ENCODE measurements at places on chromosomes 12 and 14.

DNA sequence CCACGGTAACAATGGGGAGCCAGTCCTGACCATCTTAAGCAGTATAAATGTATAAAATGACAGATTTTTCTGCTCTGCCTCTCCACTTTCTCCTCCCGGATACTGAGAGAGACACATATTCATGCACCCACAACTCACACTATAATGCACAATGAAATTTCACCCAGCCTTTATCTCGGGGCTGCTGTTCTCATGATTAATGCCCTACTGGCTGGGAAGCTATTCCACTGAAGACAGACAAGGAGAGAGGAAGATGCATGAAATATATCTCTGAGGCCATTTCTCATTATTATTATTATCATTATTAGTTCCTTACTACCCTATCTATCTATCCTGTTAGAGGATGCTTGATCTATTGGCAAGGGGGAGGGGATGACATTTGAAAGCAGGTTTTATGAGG lies 501.7 kb downstream of the DIO2 start:
- H3K4me3 ChIP-seq: no peak overlapping the region
- no peaks in the 10 kb centered on the region for H3K4me1 ChIP-seq
- peaks cover 2% of the 10 kb centered on the region for H3K27me3 ChIP-seq

- DNase-seq: no peak
- H3K4me1 ChIP-seq: no peaks in the 10 kb centered on the region
- no peak overlapping the region for H3K4me3 ChIP-seq
- H3K36me3 ChIP-seq: no peaks in the 10 kb centered on the region
- no peaks in the 10 kb centered on the region for H3K27me3 ChIP-seq
Measured at GRCh38 chr12:65364046-65364445, 85.6 kb downstream of the MSRB3 start.

- DNase-seq: no peak
- H3K4me1 ChIP-seq: peaks cover 93% of the 10 kb centered on the region
- H3K4me3 ChIP-seq: no peak overlapping the region
- peaks cover 40% of the 10 kb centered on the region for H3K36me3 ChIP-seq
Measured at GRCh38 chr14:24238527-24239037, 3.8 kb downstream of the TINF2 start.

DNA sequence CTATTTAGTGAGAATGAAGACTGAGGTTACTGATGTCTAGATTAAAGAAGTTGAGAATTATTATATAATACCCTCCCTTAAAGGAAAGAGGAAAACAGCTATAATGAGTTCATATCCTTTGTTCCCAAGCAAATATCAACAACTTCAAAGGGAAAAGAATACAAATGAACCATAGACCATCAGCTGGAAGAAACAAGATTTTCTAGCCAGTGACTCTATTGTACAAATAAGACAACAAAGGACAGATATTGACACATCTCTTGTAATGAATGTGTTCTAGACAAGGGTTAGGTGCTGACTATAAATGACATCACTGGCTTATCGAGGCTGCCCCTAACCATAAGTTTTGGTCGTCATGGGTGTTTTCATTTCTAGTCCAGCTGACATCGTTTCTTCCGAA lies 48.2 kb downstream of the SLC38A4 start:
- H3K27ac ChIP-seq: no peak overlapping the region
- DNase-seq: no peak
- H3K27me3 ChIP-seq: peaks cover 5% of the 10 kb centered on the region
- H3K36me3 ChIP-seq: no peaks in the 10 kb centered on the region
- no peaks in the 10 kb centered on the region for H3K4me1 ChIP-seq
- H3K4me3 ChIP-seq: no peak overlapping the region

GRCh38 chr12:27999970-28000369 lies 27.4 kb upstream of the PTHLH start:
- H3K4me1 ChIP-seq: no peaks in the 10 kb centered on the region
- no peak for DNase-seq
- H3K36me3 ChIP-seq: no peaks in the 10 kb centered on the region
- H3K27me3 ChIP-seq: peaks cover 5% of the 10 kb centered on the region
- H3K4me3 ChIP-seq: no peak overlapping the region

- H3K4me1 ChIP-seq: peaks cover 13% of the 10 kb centered on the region
- H3K4me3 ChIP-seq: no peak overlapping the region
Measured at GRCh38 chr12:124487834-124488165, 79.6 kb downstream of the NCOR2 start.

- H3K27ac ChIP-seq: no peak overlapping the region
- no peaks in the 10 kb centered on the region for H3K4me1 ChIP-seq
- H3K36me3 ChIP-seq: no peaks in the 10 kb centered on the region
Measured at GRCh38 chr12:99444859-99445316, 202.7 kb upstream of the GARIN6 start.

GRCh38 chr12:49750027-49750995 lies 9.0 kb downstream of the TMBIM6 start:
- peaks cover 8% of the 10 kb centered on the region for H3K36me3 ChIP-seq
- H3K4me3 ChIP-seq: peak overlapping the region; percentile 72
- DNase-seq: no peak
- H3K27me3 ChIP-seq: no peaks in the 10 kb centered on the region
- H3K4me1 ChIP-seq: peaks cover 96% of the 10 kb centered on the region
- peak overlapping the region; percentile 85 for H3K27ac ChIP-seq

GRCh38 chr12:94585626-94586025 lies 64.7 kb downstream of the TMCC3 start:
- peaks cover 13% of the 10 kb centered on the region for H3K36me3 ChIP-seq
- peaks cover 8% of the 10 kb centered on the region for H3K4me1 ChIP-seq
- no peak for DNase-seq
- peaks cover 3% of the 10 kb centered on the region for H3K27me3 ChIP-seq
- no peak overlapping the region for H3K4me3 ChIP-seq
- H3K27ac ChIP-seq: no peak overlapping the region

- DNase-seq: no peak
- H3K27ac ChIP-seq: peak overlapping the region; percentile 48
- no peaks in the 10 kb centered on the region for H3K27me3 ChIP-seq
- no peak overlapping the region for H3K4me3 ChIP-seq
Measured at GRCh38 chr12:50598321-50598862, 93.6 kb downstream of the DIP2B start.

- H3K4me3 ChIP-seq: no peak overlapping the region
- no peaks in the 10 kb centered on the region for H3K4me1 ChIP-seq
- no peak for DNase-seq
- H3K27me3 ChIP-seq: no peaks in the 10 kb centered on the region
- peaks cover 4% of the 10 kb centered on the region for H3K36me3 ChIP-seq
Measured at GRCh38 chr12:65339161-65339560, 60.7 kb downstream of the MSRB3 start.

DNA sequence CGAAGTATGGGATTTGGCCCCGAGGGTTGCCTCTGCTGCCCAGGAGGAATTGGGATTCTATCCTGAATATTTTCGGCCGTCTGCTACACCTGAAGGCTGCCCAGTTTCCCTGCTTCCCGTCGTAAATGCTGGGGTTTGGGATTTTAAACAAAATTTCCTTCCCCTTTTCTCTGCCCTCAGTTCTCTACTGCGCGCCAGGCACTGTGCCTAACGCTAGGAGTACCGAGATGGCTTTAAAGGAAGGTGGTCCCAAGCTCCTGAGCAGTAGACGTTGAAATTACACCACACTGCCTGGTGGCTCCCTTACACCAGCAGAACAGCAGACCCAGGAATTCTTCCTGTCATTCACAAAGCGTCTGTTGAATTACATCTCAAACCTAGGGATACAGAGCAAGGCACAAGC lies 566 bp upstream of the PRDM4 start:
- peak overlapping the region; percentile 84 for H3K4me3 ChIP-seq
- peak overlapping the region; percentile 79 for H3K27ac ChIP-seq
- no peak for DNase-seq
- H3K4me1 ChIP-seq: peaks cover 42% of the 10 kb centered on the region
- H3K27me3 ChIP-seq: peaks cover 7% of the 10 kb centered on the region
- H3K36me3 ChIP-seq: no peaks in the 10 kb centered on the region

GRCh38 chr14:54410215-54410614 lies 13.4 kb downstream of the CDKN3 start:
- no peaks in the 10 kb centered on the region for H3K36me3 ChIP-seq
- H3K27ac ChIP-seq: no peak overlapping the region
- H3K4me1 ChIP-seq: no peaks in the 10 kb centered on the region
- no peak overlapping the region for H3K4me3 ChIP-seq

DNA sequence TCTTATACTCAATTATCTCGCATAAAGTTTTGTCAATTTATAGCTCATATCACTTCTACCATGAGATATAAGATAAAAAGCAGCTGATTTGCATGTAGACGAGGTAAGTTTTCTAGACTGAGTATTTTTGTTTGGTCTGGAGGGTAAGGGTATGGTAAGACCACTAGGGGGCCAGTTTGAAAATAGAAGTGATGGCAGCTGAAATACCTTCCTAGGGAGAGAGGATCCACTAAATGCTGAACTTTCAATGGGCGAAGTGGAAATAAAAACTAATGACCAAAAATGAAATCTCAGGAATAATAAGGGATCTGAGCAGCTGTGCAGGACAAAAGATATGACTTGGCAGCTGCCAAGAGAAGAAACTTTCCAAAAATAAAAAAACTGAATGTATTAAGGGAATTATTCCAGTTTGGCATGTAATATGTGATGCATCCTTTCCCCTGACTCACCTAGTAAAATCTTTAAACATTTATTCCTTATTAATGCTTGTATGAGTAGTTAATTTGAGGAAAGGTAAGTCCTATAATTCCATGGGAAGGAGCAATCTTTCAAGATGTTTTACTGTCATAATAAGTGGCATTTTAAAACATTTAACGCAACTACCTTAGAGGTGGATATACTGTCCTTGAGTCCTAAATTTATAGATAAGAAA lies 754.5 kb downstream of the C12orf50 start:
- no peak overlapping the region for H3K4me3 ChIP-seq
- H3K27me3 ChIP-seq: no peaks in the 10 kb centered on the region
- no peak for DNase-seq
- no peak overlapping the region for H3K27ac ChIP-seq
- H3K4me1 ChIP-seq: no peaks in the 10 kb centered on the region
- H3K36me3 ChIP-seq: no peaks in the 10 kb centered on the region

DNA sequence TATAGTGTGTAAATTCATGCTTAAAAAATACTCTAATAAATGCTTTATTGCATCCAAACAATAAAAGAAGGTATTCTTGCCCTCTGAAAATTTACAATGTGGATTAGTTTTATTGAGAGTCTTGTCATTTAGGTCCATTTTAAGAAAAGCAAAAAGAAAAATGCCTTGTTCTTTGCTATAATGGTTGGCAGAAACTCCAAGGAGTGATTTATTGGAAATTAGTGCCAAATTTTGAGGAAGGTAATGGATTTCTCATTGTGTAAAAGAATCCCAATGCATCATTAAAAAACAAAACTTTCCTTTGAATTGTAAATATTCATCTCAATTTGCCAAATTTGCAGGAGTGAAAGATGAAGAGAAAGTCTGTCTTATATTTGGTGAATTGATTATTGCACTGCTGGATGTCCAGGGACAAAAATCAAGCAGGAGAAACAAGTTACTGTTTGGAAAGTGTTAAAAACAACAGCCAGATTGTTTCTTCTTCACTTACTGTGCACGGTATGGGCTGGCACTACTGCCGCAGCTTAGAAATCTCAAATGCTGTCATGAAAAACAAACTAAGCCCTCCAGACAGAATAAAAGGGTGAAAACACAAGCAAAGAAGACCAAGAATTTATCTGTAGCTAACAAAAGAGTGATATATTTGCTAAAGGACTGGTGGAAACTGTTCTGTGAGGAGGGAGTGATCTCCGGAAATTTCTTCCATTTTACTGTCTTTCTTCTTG lies 511.7 kb downstream of the TMTC2 start:
- no peaks in the 10 kb centered on the region for H3K4me1 ChIP-seq
- no peak for DNase-seq
- H3K36me3 ChIP-seq: no peaks in the 10 kb centered on the region
- no peak overlapping the region for H3K4me3 ChIP-seq
- H3K27ac ChIP-seq: no peak overlapping the region

DNA sequence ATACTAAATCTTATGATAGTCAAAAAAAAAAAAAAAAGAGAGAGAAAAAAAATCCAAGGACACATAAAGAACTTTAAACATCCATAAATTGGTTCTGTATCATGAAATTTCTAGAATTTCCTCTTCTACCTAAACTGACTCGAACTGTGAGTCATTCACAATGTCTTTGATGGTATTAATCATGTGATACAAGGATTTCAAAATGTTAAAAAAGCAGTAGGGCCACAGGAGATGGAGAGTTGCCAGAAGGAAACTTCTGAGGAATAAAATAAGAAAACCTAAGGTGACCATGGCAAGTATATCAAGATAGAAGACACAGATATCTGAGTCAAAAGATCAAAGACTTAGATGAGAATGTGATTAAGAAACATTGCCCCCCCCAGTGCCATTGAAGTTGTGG lies 1320.9 kb upstream of the FLRT2 start:
- no peaks in the 10 kb centered on the region for H3K27me3 ChIP-seq
- H3K4me1 ChIP-seq: no peaks in the 10 kb centered on the region
- H3K36me3 ChIP-seq: no peaks in the 10 kb centered on the region
- H3K4me3 ChIP-seq: no peak overlapping the region

DNA sequence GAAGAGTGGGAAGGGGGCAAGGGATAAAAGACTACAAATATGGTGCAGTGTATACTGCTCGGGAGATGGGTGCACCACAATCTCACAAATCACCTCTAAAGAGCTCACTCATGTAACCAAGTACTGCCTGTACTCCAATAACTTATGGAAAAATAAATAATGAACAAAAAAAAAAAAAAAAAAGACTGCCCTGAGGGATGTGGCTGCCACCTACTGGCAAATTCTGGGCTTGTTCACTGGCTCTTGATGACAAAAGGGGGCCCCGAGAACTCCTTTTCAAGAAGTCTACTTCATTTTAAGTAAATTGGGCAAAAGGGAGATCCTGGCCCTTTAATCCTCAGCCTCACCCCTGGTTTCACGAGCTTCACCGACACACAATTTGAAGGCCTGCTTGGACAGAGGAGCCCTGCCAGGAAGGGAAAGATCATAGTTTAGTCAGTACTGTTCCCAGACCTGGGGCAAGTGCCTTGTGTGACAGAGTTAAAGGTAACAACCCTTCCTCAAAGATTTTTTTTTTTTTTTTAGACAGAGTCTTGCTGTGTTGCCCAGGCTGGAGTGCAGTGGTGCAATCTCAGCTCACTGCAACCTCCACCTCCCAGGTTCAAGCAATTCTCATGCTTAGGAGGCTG lies 26.1 kb upstream of the STAC3 start:
- peaks cover 59% of the 10 kb centered on the region for H3K36me3 ChIP-seq
- peaks cover 2% of the 10 kb centered on the region for H3K27me3 ChIP-seq
- DNase-seq: no peak
- peaks cover 7% of the 10 kb centered on the region for H3K4me1 ChIP-seq

Measured in immature natural killer cell (primary cell).